CD4-positive, alpha-beta T cell (primary cell): ENCODE measurements at places on chromosomes 6 and 20.

DNA sequence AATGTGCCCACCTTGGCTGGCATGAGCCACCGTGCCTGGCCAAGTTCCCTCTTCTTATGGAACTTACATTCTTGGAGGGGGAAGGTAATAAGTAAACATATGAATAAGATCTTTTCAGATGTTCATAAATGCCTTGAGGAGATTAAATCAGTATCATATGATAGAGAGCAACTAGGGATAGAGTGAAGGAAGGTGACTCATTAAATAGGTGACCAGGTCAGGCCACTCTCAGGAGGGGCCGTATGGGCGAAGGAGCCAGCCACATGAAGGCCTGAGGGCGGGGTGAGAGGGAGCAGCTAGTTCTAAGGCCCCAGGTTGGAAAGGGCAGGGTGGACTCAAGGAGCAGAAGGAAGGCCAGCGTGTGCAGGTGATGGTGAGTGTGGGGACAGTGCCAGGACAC is 91.1 kb downstream of the UST start:
- DNase-seq = no peak

DNA sequence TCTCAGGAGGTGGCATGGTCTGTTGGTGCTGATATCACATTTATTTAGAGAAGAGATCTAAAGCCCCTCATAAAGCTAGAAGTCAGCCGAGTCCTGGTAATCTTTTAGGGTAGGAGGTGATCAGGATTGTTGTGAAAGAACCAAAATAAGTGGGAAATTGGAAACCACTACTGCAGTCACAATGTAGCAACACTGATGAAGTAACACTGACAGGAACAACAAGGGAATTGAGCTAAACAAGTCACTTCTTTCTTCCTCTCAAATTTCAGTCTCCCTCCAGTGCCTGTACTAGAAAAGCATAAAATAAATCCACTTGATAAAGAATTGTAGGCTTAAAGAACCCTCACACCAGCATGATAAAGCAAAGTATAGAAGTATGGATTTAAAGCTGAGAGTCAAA is 1509.0 kb downstream of the GRIK2 start:
- no peak for DNase-seq

GRCh38 chr6:62775427-62776022 is 435.7 kb upstream of the FKBP1C start:
- DNase-seq = no peak

DNA sequence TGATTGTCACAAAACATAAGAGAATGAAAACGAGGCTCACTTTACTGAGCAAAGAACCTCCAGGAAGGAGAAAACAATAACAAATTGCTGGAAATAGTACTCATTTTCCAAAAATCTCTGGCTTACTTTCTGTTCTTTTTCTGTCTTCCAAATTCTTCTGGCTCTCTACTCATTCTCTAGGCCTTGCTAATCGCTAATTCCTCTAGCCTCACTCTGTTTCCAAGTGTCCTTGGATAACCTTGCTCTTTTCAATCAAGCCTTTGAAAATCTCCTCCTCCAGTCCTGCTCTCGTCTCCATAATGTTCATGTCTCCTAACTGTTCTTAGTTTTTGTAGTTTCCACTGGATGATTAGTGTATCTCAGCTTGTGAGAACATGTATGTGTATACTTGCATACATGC is 96.2 kb upstream of the MAP7 start:
- DNase-seq = no peak

GRCh38 chr20:50004229-50004628 is 21.4 kb downstream of the SNAI1 start:
- DNase-seq = no peak

DNA sequence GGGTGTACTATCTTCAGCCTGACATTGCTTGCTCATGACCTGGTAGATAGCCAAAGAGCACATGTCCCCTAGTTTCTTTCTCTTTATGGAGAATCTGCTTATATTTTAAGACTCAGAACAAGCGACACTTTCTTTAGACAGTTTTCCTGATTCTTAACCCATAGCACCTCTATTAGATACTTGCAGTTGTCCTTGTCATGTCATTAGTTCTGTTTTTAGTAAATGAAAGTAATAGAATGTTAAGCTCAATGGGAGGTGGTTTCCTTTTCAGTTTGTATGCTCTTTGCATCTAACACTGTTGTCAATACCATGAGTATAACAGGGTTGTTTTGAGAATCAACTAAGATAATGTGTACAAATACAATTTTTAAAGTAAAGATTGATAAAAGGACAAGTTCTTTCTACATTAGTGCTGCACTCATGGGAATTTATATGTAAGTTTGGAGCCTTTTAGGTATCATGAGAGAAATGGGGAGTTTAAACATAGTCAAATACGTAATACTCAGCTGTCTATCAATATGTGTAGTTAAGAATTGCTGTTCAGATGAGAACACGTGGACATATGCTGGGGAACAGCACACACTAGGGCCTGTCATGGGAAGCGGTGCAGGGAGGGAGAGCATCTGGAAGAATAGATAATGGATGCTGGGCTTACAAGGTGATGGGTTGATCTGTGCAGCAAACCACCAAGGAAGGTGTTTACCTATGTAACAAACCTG is 124.3 kb downstream of the GRM1 start:
- no peak for DNase-seq

- DNase-seq = no peak
Observed at GRCh38 chr6:84137051-84137375, 90.4 kb downstream of the CEP162 start.

DNA sequence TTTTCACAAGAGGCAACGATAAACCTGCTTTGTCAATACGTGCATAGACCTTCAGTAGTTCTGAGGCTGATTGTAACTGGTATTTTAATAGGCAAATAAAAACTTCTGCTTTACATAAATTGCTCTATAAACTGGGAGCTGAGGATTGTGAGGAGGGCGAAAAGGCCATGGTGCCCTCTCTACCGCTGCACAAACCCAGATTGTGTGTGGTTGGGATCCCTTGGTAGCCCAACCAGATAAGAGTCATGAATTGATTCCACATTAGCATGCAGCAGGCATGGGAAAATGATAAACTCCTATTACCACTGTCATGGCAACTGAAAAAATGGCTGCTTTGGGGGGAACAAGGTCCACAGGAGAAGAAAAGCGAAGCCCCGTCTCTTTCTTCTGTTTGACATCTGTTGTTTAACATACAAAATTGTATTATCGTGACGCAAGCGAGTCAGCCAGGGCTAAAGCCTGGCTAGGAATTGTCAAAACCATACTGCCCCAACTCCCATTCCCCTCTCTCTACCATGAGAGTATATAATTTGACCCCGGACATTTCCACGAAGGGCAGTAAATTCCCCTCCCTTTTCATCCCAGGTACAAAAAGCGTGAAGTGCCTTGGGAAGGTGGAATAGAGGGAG is 157.8 kb upstream of the SALL4 start:
- no peak for DNase-seq

DNA sequence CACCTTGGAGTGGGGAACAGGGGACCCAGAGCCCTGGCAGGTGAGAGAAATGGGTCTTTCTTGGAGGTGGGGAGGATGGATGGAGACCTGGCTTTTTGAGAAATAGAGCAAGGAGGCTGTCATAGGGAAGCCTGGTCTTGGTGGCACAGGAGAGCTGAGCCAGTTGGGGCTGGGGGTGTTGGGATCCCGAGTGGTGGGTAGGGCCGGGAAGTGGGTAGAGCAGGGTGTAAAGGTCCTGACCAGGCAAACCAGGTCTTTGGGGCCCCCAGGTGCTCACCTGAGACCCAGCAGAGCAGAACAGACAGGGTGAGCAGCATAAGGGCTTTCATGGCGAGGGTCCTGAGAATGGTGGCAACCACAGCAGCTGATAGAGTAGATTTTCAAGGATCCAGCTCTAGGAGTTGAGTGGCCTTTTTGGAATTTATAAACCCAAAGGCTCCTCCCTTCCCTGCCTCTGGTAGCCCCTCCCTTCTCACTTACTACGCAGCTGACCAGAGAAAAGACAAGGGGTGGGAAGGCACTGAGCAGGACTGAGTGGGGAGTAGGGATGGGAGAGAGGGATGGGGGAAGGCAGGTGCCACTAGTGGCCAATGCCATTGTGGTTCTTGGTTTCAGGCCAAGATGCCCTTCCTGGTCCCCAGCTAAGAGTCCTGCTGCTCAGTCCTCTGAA is at the start of gene LY6G6C:
LY6G6C (minus strand) TSS at position 396 of the 670 bp plus-strand sequence; CDS start at position 329, 67 bp downstream.
- no peak for DNase-seq

- no peak for DNase-seq
Observed at GRCh38 chr6:82906951-82907350, 158.7 kb downstream of the UBE3D start.
